ENCODE measurements at places on chromosomes 16 and 17.

DNA sequence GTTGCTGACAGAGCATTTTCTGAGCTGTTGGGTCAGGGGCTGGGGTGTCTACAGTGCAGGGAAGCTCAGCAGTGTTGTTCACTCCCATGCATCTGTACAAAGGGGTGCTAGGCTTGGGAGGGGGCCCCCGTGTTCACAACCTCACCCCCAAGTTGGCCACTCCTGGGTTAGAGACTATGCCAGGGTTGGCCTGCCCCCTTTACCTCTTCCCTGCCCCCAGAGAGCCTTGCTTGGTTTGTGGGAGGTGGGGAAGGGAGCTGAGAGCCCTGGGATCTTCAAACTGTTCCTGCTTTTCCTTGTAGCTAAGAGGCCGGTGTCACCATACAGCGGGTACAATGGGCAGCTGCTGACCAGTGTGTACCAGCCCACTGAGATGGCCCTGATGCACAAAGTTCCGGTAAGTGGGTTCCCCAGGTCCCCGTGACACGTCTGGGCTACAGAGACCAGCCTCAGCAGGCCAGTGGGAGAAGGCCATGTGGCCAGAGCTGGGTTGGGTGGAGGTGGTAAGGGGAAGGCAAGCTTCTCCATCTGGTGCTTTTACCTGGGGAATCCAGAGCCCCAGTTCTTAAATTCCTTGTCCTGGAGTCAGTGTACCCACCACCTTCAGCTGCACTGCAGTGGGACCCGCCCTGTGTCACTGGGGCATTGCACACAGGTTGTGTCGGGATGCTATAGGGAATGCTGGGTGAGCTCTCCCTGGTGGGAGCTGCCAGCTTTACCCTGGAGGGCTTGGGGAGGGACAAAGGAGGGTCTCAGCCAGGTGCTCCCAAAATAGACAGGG lies 11.8 kb downstream of the GPRC5C start:
- no peak for DNase-seq

GRCh38 chr17:77492446-77493237 lies 351.9 kb downstream of the SEC14L1 start:
- no peak for DNase-seq

GRCh38 chr17:55037828-55038227 lies 69.3 kb downstream of the STXBP4 start:
- no peak for DNase-seq

DNA sequence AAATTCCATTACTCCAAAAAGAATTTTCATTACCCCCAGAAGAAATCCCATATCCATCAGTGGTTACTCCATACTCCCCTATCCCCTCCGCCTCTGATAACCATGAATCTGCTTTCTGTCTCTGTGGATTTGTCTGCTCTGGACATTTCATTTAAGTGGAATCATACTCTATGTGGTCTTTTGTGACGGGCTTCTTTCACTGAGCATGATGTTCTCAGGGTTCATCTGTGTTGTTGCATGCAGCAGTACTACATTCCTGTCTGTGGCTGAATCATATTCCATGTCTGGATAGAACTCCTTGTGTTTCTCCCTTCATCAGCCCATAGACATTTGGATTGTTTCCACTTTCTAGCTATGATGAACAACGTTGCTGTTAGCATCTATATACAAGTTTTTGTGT lies 59.5 kb upstream of the IRX3 start:
- no peak for DNase-seq

DNA sequence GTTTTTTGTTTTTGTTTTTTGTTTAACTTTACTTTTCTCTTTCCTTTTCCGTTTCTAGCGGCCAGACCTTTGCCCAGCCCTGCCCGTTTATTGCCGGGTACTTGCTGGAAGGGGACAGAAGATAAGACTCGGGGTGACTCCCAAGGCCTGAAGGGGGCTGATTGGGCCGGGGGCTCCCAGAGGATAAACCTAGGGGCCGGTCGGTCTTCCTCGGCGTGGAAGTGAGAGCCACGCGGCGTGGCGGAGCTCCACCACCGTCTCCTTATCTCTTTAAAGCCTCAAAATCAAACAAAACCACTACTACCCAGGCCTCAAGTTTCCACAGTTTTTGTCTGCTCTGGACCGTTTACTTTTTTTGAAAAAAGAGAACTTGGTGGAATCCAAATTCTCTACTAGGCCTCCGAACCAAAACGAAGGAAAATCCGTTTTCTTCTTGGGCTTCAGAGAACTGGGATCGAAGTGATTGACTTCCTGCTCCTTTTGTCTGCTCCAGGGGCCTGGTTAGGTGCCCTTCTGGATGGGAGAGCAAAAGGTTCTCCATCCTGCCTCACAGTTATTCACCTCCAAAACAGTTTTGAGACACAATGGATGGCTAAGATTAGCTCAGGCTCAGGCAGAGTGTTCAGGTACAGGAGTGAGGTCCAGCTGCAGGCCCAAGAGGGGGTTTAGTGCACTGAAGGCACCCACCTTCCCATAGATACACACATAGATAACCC lies 8.5 kb upstream of the HOXB9 start:
- DNase-seq: no peak

GRCh38 chr16:88655733-88656281 lies 5.0 kb upstream of the CYBA start:
- no peak for DNase-seq

DNA sequence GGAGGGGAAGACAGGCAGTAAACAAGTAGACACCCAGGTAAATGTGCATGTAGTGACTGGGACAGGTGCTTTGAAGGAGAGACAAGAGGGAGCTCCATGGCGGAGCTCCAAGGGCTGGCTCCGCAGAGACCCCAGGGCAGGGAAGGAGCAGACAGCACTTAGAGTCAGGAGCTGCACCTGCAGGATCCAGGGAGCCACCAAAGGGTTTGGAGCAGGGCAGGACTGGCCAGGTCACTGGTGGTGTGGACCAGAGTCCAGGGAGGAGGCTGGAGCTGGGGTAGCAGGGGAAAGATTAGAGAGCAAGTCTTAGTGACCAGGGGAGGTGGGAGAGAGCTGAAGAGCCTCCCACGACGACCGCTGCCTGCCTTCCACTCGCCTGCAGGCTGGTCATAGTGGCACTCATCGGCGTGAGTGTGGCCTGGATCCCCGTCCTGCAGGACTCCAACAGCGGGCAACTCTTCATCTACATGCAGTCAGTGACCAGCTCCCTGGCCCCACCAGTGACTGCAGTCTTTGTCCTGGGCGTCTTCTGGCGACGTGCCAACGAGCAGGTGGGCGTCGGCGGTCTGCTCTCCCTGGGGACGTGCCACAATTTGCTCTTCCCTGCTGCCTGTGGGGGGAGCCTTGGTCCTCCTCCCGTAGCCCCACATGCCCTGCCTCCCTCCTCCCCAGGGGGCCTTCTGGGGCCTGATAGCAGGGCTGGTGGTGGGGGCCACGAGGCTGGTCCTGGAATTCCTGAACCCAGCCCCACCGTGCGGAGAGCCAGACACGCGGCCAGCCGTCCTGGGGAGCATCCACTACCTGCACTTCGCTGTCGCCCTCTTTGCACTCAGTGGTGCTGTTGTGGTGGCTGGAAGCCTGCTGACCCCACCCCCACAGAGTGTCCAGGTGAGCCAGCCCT lies 14.7 kb upstream of the FAM83G start:
- DNase-seq: no peak

- no peak for DNase-seq
Measured at GRCh38 chr17:29977836-29978235, 36.4 kb downstream of the EFCAB5 start.

GRCh38 chr17:60457148-60457547 lies 34.9 kb downstream of the CHCT1 start:
- no peak for DNase-seq

DNA sequence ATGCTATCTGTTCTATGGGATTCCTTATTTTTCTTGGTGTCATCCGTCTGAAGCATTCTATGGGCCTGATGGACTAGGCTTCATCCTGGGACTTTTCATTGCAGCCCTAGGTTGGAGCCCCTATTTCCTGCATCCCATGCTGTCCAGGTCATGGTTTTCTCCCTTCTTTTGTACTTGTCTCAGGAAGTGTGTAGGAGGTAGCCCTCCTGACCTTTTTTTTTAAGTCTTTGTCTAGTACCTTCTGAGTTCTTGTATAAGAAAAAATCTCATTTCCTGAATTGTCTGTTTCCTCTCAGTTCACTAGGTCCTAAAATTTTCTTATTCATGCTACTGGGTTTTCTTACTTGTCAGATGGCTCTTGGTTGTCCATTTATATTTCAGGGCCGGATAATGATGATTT lies 6.0 kb downstream of the NDEL1 start:
- DNase-seq: no peak

DNA sequence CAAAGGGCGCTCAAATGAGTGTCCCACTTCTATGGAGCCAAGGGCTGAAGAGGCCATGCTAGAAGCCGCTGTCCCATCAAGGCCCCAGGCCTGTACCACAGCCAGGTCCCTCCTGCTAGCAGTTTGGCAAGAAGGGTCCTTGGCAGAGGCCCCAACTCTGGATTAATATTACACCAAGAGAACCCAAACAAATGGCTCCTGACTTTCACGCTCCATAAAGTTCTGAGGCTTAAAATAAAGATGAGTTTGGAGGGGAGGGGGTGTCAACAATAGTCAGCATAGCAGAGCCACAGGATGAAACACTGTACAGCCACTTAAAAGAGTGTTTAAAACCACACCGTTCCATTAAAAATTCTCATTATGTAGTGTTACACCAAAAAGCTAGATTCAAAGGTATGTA lies 30.5 kb downstream of the CUEDC1 start:
- DNase-seq: no peak

DNA sequence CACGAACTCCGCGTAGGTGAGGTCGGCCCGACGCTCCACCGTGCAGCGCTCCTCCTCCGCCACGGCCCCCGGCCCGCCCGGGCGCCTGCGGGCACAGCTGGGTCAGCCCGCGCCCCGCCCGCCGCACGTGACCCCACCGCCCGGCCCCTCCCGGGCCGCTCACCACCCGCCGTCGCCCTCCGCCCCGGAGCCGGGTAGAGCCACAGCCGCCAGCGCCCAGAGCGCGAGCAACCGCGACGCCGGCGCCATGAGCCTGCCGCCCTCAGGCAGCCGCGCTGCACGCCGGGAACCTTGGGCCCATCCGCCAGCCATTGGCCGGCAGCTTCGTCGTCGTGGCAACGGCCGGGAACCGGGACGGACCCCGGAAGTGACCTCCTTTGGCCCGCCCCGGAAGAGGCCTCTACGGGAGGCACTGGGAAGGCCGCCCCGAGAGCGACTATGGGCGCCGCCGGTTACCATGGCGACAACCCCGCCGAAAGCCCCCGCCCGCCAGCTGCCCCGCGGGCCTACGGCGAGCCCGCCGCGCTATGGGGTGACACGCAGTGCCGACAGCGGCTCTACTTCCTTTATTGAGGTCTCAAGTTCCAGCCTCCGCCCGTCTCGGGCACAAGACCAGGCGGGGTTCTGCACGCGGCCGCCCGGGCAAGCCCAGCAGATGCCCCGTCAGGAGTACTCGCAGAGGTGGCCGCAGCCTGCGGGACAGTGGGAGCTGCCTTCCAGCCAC lies at the start of gene JMJD8:
JMJD8 (minus strand) TSS at position 264 of the 724 bp plus-strand sequence; CDS start at position 249, 15 bp downstream.
- DNase-seq: peak; percentile 95

DNA sequence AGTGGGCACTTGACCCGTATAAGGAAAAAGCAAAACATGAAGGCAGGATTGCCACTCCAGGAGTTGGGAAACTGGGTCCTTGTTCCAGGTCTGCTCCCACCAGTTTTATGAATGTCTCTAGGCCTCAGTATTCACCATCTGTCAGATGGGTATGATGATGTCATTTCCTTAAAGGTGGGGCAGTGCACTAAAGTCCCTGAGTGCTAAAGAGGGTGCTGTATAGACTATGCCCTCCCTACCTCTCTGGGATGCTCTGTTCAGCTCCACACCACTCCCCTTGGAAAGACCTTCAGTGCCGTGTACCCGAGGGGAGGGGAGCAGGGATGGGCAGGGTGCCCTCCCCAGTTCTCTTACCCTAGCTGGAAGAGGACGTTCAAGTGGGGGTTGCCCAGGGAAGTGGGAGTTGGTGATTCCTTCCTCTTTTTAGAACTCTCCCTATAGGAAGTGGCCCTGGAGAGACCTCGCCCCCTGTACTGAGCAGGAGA lies 2.2 kb downstream of the LASP1 start:
- no peak for DNase-seq

Measured in T-helper 17 cell (primary cell).